ENCODE measurements at places on chromosomes 12 and 14.

DNA sequence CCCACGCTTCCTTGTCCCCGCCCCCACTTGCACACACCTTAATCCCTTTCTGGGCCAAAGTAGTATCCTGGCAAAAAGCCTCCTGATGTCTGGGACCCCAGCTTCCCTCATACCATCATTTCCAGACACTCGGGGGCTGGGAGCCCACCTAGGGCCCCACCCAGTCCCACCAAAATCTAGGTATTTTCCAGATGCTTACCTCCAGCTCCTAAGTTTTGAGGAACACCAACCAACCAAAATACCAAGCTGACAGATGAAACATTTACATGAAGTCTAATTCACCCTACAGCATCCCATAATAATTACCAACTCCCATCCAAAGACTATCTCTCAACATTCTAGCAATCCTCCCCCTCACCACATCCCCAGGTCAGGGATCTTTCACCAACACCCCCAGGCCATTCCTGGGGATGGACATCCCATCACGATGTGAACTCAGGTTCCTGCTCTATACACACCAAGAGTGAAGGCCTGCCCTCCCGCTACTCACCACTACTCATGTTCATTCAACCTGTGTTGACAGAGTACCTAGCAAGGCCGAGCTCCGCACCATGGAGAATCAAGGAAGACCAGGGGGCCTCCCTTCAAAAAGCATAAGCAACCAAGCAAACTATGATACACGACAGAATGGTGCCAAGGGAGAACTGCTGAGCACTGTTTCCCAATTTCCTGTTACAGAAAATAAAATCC, 1.6 kb upstream of the CHD4 start:
- peak; percentile 22 for DNase-seq

- DNase-seq, result no peak
Measured at GRCh38 chr14:65438266-65438933, 25.9 kb downstream of the FUT8 start.

- no peak for DNase-seq
Measured at GRCh38 chr12:56296295-56296694, 3.8 kb downstream of the CS start.

DNA sequence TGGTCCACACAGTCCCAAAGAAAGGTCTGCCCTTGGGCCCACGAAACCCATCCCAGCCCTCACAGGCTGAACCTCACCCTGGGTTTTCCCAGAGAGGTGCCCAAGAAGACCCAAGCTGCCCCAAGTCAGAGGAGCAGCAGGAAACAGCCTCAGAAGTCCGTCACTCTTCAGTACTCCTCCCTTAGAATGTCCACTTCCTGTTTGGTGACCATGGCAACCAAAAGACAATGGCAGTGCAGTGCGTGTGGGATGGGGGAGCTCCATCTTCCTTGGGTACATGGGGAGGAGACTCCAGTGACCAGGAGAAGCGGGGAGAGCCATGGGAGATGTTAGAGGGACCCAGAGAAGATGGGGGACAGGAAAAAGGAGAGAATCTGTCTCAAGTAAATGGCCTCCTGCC, 11.3 kb downstream of the SELPLG start:
- no peak for DNase-seq

- DNase-seq, result no peak
Measured at GRCh38 chr12:22474970-22475720, 69.2 kb downstream of the C2CD5 start.

GRCh38 chr12:127811988-127812387, 455.0 kb upstream of the TMEM132C start:
- DNase-seq, result no peak

DNA sequence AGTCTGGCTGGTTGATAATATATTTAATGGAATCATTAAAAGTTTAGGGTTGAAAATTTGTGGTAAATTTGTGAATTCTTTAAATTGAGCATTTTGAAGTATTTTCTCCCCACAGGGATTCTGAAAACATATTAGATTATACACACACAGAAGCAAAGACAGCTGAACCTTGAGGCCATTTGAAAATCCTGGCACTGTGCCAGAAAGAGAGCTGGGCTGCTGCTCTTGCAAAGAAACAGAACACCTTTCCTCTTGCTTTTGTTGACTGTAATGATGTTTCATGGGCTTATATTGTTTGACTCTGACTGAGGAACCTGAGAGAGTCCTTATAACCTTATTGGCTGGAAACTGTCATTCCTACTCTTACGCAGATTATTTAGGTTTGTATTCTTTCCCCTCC, 4.8 kb downstream of the RNF34 start:
- no peak for DNase-seq

DNA sequence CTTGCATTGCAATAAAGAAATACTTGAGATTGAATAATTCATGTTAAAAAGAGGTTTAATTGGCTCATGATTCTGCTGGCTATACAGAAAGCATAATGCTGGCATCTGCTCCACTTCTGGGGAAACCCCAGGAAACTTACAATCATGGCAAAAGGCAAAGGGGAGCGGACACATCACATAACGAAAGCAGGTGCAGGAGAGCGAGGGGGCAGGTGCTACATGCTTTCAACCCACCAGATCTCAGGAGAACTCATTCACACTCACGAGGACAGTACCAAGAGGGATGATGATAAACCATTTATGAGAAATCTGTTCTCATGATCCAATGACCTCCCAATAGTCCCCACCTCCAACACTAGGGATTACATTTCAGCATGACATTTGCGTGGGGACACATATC, 172.6 kb downstream of the RASSF9 start:
- DNase-seq, result no peak

- no peak for DNase-seq
Measured at GRCh38 chr14:92759300-92759678, 10.9 kb upstream of the LGMN start.

- DNase-seq, result no peak
Measured at GRCh38 chr14:105783707-105784106, 257.3 kb downstream of the TMEM121 start.

- DNase-seq, result no peak
Measured at GRCh38 chr12:109147954-109148353, 31.6 kb downstream of the ACACB start.

- DNase-seq, result peak; percentile 46
Measured at GRCh38 chr14:69612014-69612782, 802 bp downstream of the SUSD6 start.

DNA sequence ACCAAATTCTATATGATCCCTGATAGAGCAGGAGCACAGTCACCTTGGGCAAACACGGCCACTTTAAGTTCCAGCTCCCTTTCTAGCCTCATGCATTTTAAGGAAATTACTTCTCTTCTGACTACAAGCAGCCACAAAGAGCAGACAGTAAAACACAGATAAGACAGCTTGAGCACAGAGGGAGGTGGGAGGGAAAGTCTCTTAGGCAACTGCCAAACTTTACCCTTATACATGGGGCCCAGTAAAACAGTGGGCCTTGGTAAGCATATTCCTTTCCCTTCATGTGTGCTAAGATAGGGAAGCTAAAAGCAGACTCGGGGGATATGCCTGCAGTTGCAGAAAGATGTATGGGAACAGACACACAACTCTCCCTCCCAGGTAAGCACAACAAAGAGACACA, 235.9 kb downstream of the CPNE8 start:
- DNase-seq, result no peak

- no peak for DNase-seq
Measured at GRCh38 chr12:47316609-47317049, 236.9 kb upstream of the AMIGO2 start.

GRCh38 chr14:64696355-64696857, 7.8 kb upstream of the PLEKHG3 start:
- no peak for DNase-seq

DNA sequence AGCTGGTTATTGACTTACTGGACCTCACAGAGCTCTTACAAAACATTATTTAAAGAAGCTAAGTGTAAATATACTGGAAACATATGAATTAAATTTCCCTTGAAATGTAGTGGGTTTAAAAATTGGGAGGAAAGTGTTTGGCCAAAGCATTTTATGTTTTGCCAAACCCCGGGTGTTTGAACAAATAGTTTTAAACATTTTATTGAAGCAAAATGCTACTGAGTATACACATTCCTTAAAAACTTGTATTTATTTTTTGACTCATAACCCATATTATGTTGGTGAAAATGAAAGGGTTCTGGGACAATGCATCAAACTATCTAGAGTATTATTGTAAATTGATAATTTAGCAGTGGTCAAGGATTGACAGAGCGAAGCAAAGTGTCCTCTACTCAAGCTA, 1048.5 kb downstream of the SLC6A15 start:
- no peak for DNase-seq

DNA sequence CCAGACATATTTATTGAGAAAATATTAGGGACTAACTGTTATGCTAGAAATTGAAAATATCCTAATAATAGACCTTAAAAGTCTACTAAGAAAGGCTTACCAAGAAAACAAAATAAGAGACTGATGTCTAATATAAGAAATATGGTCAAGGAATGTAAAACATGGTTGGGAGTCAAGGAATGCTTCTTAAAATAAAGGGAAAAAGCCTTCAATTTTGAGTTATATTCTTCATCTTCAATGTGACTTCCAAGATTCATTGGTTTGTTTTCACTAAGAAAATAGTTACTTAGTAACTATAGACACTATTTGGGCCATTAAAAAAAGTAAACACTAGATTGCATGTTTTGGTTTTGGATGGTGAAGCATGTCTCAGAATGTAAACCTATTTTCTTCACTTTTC, 88.1 kb upstream of the ETV6 start:
- DNase-seq, result no peak

DNA sequence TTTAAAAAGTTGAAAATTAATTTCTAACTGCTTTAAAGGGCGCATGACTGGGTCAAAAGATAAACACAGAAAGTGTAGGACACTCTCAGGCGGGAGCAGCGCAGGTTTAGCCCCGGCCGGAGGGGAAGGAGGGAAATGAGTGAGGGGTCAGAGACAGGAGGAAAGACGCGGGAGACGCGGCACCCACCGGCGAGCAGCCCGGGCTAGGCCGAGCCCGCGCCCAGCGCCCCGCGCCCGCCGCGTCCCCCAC, 591 bp downstream of the GXYLT1 start:
- no peak for DNase-seq

DNA sequence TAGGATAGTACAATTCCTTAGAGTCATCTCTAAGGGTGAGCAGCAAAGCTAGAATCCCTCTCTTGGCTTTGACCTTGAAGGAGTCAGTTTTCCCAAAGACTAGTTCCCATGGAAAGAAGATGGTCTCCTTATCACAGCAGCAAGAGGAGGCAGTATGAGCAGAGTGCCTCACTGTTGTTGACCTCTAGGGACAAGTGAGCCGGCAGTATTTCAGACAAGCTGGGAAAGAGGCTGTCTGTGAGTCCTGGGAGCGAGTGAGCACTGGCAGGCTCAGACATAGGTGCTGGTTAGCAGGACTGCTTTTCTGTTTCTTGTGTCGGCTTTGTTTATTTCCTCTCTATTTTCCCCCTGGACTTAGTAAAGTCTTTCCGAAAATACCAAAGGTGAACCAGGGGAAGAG, 60.7 kb downstream of the NTF3 start:
- no peak for DNase-seq

GRCh38 chr12:53101931-53102781, 1.1 kb upstream of the SOAT2 start:
- no peak for DNase-seq

DNA sequence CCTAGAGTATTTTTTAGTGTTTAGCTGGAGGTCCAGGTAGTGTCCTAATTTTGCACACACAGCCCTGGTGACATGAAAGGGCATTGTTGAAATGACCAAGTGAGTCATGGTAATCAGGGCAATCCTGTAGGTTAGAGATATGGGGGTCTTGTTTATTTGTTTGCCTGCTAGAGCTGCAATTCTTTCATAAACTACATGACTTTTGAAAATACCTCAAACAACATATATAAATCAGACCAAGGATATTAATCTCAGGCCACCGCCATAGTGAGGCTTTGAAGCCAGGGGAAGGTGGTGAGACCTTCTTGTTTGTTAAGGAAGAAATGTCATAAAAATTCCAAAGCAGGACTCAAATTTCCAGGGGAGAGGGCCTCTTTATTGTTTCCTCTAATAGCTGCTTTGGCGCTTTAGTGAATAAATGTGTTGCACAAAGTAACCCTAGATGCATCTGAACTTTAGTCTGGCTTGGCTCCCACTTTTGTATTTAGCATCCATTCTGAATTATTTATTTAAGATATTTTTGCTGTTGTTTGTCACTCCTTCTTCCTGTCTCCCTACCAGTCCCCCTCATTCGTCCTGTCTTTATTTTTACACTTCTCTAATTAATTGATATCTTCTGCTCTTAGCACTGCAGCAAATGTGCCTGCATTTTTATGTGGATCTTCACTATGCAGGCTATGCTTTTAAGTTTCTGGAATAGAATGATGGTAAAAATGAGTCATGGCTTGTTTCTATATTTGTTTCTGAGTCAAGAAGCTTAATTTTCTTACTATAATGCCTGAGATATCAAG, 430.3 kb downstream of the RAD51B start:
- DNase-seq, result no peak

DNA sequence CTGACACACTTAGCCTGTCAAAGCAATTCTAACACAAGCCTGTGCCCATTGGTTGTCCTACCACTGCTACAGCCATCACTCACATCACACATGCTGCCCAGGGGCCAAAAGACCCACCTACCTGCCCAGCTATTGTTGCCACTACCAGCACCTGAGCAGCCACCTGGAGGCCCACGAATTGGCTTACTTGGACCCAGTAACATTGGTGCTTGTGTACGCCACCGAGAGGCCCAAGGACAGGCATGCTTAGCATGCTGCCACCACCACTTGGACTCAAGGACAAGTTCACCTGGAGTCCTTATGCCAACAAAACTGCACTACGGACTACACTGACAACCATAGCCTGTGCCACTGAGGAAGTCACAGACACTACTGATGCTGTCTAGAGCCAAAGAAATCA, 221.1 kb downstream of the SLC38A4 start:
- no peak for DNase-seq

DNA sequence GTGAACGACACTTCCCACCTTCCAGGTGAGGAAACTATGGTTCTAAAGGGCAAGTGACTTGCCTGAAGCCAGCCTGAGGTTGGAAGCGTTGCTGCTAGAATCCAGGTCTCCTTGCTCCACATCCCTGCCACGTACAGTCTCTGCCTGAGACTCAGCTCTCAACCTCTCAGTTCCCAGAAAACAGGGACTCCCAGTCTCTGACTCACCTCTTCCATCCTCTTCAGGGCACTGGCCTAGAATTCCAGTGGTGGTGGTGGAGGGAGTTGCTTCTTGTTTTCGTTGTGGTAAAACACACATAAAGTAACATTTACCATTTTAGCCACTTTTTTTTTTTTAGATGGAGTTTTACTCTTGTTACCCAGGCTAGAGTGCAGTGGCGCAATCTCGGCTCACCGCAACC, 7.3 kb downstream of the GPR68 start:
- no peak for DNase-seq

GRCh38 chr12:110281549-110282299, 677 bp downstream of the ATP2A2 start:
- peak; percentile 27 for DNase-seq

- DNase-seq, result no peak
Measured at GRCh38 chr12:107163413-107163812, 70.1 kb upstream of the CRY1 start.

- DNase-seq, result peak; percentile 32
Measured at GRCh38 chr12:104519190-104520019, 62.7 kb downstream of the CHST11 start.

- no peak for DNase-seq
Measured at GRCh38 chr14:91406982-91407381, 10.6 kb downstream of the CCDC88C start.

GRCh38 chr14:33631441-33631840, 319.4 kb downstream of the EGLN3 start:
- DNase-seq, result no peak

GRCh38 chr14:66680216-66680615, 172.3 kb downstream of the GPHN start:
- DNase-seq, result no peak

- no peak for DNase-seq
Measured at GRCh38 chr12:111823891-111824290, 18.1 kb upstream of the MAPKAPK5 start.

- DNase-seq, result no peak
Measured at GRCh38 chr12:101021911-101022388, 188.1 kb downstream of the SLC5A8 start.
